ENCODE measurements at places on chromosomes 12 and 14.
A peak's percentile ranks its signal among the peaks of the same experiment; 100 is the strongest.

DNA sequence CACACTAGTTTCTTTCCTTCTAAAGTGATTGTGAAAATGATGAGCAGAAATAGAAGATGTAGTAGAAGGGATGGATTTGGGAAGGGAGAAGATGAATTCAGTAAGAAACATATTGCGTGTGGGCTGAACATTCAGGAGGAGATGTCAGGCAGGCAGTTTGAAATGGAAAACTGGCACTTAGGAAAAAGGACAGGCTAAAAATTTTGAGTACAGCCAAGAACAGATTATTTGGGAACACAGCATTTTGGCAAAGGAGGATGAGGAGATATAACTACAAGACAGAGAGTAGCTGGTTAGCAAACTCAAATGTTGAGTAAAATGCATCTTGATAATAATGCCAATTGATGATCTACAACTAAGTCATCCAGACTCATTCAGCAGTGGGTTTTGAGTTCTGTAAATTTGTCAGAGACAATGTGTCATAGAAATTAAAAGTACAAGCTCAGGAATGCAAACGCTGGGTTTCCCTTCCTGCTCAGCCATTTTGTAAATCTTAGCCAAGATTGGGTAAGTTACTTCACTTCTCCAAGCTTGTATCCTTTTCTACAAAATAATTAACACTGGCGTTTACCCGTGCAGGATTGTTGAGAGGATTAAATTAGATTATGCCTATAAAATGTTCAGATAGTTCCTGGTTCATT, 255.0 kb downstream of the NAV3 start:
- no peak for DNase-seq

DNA sequence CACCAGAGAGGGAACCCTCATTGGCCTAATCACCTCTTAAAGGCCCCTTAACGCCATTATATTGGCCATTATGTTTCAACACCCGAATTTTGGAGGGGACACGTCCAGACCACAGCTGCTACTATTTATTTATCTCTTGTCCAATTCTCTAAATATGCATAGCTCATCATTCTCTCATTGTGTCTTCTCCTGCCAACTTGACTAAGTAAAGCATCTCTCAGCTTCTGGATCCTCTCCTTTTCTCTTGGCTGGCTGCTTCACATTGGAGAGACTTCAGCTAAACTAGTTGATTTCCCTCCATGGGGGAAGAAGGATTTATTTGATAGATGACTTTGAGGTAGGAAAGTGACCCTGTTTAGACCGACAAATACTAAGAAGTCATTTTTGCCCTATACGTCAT, 120.4 kb upstream of the KRR1 start:
- no peak for DNase-seq

GRCh38 chr14:23182372-23183157, 895 bp downstream of the SLC7A8 start:
- DNase-seq, result peak; percentile 49

GRCh38 chr12:12403264-12404248, 46.7 kb downstream of the BORCS5 start:
- no peak for DNase-seq

DNA sequence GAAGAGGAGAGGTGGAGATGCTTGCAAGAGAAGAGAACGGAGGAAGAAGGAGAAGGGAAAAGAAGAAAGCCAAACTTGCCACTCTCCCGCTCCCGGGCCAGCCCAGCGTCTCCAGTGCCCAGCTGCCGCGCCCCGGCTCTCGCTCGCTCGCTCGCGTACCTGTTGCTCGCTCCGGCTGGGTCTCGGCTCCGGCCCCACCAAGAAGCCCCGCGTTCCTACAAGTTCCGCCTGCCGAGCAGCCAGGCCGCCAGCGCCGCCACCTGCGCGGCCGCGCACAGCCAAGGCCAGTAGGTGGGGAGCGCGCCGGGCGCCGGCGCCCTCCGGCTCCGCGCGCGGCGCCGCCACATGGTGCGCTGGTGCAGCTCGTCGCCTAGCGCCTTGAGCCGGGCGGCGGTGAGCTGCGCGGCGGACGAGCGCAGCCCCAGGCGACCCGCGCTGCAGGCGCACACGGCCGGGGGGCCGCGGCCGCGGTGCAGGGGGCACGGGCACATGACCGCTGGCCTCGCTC, 370 bp downstream of the HRK start:
- peak; percentile 59 for DNase-seq

DNA sequence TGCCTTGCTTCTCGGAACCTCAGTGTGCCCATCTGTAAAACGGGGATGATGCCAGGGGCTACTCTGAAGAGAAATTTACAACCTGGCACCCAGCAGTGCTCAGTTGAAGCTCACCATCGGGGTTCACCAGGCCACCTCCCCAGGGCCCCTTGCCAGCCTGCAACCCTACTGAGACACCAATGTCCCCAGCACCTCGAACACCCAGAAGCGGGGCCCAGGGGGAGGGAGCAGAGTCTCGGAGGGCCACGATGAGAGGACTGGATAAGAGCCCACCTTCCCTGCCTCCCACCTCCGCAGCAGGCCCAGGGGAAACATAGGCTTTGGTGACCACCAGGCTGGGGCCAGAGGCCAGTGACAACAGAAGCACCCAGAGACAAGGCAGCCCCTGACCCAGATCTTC, 22.4 kb downstream of the NCOR2 start:
- no peak for DNase-seq

GRCh38 chr14:100713705-100714104, 13.0 kb upstream of the DLK1 start:
- DNase-seq, result no peak

Data from stimulated activated CD4-positive, alpha-beta T cell treated with anti-CD3 and anti-CD28 coated beads, Interleukin-2, amount 100 ng/mL, for 24 hours (primary cell).